ENCODE measurements at places on chromosomes 5 and 9.

- no peak for DNase-seq
These were observed 50.3 kb downstream of the MAN2A1 start for GRCh38 chr5:109739741-109740728.

- peak; percentile 43 for DNase-seq
These were observed 38.2 kb downstream of the C5orf15 start for GRCh38 chr5:133930061-133930812.

- no peak for DNase-seq
These were observed 4.3 kb downstream of the ANP32B start for GRCh38 chr9:97987487-97987886.

DNA sequence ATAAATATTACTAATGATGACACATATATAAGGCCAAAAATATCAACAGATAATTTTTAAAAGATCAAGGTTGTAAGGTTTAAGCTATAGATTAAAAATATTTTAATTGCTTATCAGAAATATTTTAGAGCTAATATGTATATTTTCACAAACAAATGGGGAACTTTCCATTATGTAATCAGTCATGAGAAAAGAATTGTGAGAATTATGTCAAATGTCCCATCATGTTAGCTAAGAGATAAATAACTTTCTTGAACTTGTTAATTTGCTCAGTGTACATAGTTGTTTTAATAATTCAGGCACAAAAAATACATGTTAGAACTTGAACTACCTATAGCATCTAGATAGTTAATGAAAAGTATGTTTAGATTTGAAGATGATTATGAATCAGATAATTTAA lies 67.7 kb downstream of the SYK start:
- no peak for DNase-seq

DNA sequence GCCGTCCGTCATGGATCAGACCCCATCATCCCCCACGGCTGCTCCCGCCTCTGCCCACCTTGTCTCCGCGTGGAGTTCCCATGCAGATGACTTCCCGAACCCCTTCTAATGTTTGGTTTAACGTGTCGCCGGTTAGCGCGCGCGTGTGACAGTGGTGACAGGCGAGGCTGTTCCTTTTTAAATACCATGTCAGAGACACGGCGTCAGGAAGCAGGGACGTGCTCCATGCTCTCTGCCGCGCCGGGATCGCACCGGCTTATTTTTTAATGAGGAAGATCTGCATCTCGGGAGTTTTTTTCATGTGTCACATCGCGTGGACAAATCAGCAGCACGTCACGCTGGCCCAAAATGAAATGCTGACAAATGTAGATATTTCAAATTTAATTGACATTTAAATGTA lies 35.9 kb downstream of the CRB2 start:
- no peak for DNase-seq

DNA sequence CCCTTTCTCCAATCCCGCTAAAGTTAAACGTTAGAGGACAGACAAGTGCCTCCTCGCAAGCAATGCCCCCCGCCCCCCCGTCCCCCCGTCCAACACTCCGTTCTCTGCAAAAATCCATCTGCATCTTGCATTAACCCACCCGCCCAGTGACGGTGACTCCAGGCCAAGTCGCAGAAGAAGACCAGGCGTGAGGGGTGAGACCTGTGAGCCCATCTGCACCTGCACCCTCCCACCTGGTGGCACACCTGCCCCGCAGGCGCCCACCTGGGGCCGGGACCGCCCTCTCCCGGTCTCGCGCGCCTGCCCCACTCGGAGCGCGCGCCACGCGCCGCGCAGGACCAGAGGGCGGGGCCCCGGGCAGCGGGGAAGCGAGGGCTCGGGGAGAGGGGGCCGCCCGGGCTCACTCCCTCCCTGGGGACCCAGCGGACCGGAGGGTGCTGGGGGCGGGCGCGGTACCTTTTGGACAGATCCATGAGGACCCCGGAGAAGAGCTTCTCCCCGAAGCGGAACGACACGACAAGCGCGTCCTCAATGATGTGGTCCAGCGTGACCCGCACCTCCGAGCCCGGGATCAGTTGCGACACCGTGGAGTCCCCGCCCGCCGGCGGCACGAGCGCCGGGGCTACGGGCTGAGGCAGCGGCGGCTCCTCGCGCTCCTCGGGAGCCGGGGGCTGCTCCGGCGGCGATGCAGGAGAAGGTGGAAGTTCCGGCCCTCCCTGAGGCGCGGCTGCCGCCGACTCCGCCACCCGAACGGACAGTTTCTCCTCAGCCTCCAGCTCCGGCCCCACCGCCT lies 705 bp downstream of the PWWP2A start:
- peak; percentile 17 for DNase-seq

DNA sequence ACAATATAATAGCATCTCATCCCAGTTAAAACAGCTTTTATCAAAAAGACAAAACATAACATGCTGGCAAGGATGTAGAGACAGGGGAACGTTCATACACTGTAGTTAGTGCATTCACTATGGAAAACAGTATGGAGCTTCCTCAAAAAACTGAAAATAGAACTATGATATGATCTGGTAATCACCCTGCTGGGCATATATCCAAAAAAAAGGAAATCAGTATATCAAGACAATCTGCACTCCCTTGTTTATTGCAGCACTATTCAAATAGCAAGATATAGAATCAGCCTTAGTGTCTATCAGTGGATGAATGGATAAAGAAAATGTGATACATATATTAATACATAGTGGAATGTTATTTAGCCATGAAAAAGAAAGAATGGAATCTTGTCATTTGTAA lies 88.5 kb downstream of the PBX3 start:
- no peak for DNase-seq

GRCh38 chr5:136631186-136631585 lies 265.8 kb upstream of the TRPC7 start:
- no peak for DNase-seq
